ENCODE measurements at places on chromosomes 3 and 15.

- DNase-seq: no peak
These were observed 1101.0 kb downstream of the ROBO2 start for GRCh38 chr3:78140866-78141265.

GRCh38 chr15:48720646-48721045 lies 75.1 kb upstream of the FBN1 start:
- no peak for DNase-seq

GRCh38 chr3:46923559-46924350 lies 46.2 kb downstream of the PTH1R start:
- DNase-seq: peak; percentile 36

DNA sequence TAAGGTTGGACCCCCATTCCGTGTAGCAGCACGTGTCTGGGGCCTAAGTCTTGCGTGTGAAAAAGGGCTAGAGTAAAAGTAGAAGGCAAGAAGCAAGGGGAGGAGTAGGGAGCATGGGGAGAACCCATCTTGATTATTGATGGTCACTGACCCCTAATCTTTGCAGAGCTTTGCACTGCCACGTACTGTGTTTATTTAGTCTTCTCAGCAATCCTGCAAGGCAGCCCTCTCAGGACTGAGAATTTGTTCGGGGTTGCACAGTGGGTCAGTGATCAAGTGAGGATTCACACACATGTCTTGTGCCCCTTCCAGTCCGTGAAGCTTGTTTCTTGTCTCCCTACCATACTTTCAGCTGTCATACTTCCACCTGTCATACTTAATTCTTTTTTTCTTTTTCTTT lies 7.2 kb downstream of the SEMA4B start:
- no peak for DNase-seq

DNA sequence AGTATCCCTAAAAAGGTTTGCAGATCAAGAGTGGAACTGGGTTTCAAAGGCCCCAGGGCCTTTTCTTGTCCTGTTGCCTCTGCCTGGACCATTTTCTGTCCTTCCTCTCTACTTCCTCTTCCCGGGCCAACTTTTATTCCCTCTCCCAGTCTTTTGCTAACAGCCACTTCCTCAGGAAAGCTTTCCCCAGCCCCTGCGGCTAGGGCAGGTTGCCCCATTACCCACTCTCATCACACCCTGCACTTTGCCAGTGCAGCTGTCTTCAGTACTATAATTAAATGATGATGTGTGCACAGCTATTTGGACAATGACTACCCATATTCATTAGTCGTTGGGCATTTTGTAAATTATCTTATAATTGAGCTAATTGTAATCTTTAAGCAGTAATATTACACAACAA lies 150.5 kb upstream of the THBS1 start:
- no peak for DNase-seq

GRCh38 chr3:12313519-12313918 lies 24.6 kb downstream of the PPARG start:
- no peak for DNase-seq

DNA sequence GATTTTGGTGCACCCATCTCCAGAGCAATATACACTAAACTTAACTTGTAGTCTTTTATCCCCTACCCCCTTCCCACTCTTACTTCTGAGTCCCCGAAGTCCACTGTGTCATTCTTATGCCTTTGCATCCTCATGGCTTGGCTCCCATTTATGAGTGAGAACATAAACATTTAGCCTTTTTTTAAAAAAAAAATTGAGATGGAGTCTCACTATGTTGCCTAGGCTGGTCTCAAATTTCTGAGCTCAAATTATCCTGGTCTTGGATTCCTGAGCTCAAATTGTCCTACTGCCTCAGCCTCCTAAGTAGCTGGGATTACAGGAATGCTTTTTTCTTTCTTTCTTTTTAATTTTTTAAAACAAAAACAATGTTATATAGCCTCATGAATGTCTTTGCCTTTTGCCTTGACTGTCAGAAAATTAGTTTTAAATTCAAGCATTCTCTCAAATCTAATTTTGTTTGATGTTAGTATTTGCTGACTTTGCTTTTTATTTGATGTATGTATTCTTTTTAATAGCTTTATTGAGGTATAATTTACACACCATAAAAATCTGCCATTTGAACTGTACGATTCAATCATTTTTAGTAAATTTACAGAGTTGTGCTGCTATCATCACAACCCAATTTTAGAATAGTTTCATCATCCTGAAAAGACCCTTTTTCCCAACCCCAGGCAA lies 46.9 kb downstream of the NFKBIZ start:
- DNase-seq: no peak

DNA sequence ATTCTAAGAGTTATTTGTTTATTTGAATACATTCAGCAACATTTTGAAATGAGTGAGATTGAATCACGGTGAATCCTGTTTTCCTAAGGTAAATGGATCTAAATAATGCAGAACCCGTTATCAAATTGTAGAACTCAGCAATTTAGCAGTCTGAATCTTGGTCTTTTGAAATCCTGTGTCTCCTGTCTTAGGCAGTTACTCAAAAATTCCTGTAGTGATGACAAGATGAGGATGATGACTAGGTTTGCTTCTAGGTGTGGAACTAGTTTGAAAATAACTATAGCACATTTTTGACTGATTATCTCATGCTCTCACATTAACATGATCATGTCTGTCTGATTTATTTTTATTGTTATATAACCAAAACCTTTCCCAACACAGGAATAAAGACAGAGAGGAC lies 115.0 kb downstream of the RAP2B start:
- no peak for DNase-seq

DNA sequence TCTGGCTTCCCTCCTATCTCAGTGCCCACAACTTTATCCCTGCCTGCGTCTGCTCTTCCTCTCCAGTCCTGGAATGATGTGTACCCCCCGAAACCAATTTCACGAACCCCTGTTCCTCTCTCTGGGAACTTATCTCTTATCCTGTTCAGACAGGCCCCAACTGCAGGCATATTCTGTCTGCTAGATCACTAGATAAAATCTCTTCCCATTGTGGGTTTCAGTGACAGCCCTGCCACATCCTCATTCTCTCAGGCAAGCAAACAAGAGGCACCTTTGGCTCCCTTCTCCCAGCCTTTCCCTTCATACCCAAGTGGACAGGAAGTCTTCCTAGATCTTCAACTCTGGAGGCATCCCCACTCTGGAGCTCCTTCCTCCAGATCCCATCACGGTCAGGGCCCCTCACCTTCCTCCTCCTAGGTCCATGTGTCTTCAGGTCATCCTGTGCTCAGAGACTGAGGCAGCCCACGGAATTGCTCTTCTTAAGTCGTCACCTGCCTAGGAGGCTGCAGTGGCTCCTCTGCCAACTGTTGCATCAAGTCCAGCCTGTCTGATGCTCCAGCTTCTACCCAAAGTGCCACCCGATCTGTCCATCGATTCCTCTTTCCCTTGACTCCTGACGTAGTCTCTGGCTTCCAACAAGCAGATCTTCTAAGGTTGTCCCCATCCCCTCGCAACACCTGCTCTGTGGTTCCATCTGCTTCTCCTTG lies 190.8 kb downstream of the SLCO3A1 start:
- no peak for DNase-seq

GRCh38 chr3:53253707-53254508 lies 1.9 kb downstream of the TKT start:
- DNase-seq: no peak

DNA sequence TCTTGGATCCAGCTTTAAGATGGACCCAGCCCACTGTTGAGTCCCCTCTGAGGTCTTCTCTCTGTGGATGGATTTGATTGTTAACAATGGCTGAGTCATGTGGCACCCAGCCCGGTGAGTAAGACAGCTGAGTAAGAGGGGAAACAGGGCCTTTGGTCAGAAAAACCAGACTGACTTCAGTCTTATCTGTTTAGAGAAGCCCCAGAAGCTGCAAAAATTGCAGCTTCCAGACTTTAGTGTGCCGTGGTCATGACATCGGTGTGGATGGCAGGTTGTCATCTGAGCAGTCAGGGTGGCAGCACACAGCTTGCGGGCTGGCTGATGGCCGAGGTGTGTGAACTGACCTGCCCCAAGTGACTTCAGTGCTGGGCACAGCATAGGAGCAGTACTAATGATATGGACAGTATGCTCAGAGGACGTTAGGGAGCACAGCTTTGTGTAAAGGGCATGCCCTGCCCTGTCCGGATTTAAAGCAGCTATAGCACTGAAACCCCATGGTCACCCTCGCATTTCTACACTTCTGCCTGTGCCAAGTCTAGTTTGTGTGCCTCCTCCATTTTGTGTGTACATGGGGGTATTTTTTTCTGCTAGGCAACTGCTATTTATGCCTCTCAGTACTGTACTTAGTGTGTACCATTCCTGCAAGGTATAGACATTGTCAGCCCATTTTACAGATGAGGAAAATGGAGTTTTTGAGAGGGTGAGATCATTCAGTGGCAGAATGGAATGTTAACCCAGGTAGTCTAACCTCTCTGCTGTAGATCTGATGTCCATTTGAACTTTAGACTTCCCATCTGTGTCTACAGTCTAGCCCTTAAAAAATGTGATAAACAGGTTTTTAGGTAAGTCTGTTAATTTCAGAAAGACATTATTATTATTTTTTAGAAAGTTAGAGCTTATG lies 44.4 kb downstream of the FLNB start:
- DNase-seq: no peak

DNA sequence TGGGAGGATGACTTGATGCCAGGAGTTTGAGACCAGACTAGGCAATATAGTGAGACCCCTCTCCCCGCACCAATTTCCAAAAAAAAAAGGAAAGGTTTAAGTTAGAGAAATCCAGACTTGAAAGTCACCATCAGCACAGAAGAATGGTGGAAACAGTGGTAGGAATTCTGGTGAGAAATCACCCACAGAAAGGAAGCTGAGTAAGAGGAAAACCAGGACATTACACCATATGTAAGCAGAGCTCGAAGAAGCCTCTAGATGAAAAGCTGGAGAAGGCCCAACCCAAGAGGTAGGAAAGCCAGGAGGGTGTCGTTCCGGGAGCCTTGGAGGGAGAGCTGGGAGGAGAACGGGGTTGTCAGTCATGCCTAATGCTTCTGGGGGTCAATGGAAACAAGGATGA lies 40.5 kb downstream of the RASGRP1 start:
- no peak for DNase-seq

- DNase-seq: no peak
These were observed 458.1 kb downstream of the DIPK2A start for GRCh38 chr3:144429719-144430121.

DNA sequence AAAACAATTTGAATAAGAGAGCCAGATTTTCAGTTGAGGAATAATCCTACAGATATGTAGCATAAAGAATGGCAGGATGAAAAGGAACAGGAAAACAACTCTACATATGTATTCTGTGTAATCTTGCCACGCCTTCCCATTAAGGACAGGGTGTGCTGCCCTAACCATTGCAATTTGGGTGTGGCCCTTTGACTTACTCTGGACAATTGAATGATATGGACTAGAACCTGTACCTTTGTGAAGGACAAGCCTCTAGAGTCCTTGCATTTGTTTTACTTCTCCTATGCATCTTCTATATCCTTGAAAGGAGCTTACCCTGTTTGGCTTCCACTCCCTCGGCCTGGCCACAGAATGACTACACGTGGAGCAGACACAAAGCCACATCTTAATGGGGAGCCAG lies 1261.6 kb upstream of the GBE1 start:
- DNase-seq: no peak

DNA sequence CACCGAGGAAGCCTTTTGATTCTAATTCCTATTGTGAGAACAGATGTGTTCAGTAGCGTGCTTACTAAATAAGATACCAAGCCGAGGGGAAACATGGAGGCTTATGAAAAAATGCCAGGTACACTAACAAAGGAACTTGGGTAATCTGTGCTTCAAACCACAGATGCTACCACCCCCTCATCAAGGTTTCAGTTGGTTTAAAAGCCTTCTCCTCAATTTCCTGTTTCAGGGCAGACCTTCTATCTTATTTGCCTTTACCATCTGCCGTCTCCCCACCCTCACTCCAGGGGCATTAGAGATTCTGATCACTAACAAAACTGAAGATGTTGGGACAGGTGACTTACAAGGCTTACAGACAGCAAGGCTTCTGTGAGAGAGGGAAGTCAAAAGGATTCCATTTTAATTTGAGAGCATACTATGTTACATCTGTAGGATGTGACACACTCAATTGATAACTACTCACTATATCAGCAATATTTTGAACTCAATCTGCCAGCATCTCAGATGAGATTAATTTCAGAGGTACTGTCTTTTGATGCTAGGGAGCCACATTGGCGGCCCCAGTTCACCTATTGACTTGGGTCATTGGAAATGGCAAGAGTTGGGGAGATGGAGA lies 60.6 kb upstream of the PLCL2 start:
- peak; percentile 98 for DNase-seq

DNA sequence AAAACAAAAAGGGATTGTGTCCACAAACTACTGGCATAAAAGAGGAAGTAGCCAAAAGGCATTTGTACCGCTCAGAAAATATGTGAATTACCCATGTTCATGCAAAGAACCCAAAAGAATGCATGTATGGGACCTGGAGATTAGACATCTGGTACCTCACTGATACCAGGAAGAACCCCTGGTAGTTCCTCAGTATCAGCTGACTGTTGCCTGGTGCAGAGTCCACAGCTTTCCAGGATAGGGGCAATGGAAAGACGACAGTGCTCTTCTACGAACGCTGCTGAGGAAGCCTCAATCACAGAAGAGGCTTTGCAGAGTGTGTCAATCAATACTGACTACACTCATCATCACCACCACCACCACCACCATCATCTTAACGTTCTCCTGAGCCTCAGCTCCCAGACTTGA lies 63.3 kb downstream of the ATP8B4 start:
- no peak for DNase-seq

GRCh38 chr15:70406617-70407335 lies 309.1 kb upstream of the TLE3 start:
- no peak for DNase-seq

DNA sequence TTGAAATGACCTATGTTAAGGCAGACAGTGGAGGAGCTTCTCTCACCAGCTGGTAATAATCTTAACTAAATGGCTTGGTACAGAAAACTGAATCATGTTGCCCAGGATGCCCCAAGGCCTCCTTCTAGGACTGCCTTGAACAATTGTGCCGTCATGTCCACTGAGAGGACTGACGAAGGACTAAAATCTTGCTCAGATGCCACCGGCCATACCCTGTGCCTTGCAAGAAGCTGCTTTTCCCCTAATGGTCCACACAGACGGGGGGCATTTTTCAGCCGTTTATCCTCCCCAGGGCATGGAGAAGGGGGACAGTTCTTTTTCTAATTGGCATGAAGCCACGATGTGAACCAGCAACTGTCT lies 1.8 kb upstream of the CP start:
- DNase-seq: no peak

DNA sequence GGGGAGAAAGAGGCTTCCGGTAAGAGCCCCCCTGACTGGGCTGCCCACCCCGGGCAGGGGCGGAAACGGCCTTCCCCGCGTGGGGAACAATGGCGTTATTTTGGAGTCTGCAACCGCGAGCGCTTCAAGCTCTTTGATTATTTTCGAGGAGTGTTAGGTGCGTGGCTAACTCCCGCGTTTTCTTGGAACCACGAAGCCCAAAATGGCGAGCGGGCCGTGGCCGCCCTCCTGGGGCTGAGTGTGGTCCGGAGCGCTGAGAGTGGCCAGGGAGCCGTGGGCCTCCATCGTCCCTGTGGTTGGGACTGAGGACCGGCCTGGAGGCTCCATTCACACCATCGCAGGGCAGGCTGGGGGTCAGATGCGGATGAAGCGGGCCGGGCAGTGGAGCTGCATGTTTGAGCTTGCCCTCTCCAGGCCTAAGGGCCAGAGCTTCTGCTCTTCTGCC lies 44.6 kb upstream of the POLG start:
- no peak for DNase-seq

- no peak for DNase-seq
These were observed 262.9 kb downstream of the IL5RA start for GRCh38 chr3:2847062-2847841.

Measured in Jurkat, Clone E6-1 (cell line).